ENCODE measurements at places on chromosomes 7 and 10.

GRCh38 chr7:116509982-116510579 lies 10.5 kb downstream of the CAV2 start:
- DNase-seq, result no peak

DNA sequence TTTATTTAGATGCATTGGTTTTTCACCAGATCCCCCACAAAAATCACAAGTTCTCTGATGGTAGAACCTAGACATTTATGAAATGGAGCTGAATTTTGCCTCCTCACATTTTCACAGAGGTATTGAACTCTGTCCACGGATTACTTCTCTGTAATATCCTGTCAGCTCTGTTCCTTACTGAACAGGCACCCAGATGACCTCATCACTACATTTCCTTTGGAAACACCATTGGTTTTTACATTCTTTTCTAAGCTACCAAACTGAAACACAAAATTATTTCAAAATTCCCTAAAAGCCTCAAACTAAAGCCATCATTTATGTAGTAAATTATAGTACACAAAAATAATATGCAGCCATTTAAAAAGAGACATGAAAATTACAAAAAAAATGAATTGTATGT lies 98.3 kb upstream of the KCNIP2 start:
- DNase-seq, result no peak

- no peak for DNase-seq
These were observed 478.9 kb downstream of the KCNMA1 start for GRCh38 chr10:77158666-77159065.

DNA sequence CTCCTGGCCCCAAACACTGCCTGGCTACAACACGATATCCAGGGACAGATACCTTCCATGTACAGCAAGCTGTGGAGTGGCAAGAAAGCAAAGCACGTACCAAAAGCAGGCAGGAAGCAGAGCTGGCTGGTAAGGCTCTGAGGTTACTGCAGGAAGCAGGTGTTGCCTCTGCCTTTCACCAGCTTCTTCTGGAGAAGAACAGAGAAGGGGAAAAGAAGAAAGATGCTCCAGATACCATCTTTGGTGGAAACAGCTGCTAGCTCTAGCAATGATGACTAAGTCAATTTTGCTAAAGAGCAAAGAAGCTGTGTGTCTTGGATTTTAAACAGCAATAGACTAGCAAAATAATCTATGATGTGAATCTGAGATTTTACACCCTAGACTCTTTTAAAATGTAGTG lies 34.9 kb upstream of the PRSS1 start:
- DNase-seq, result no peak

Data from amygdala (tissue), 56 donors.